EH (cell line): ENCODE measurements at places on chromosomes 4 and X.

GRCh38 chr4:9971711-9972110 lies 49.6 kb downstream of the SLC2A9 start:
- no peak for DNase-seq

- DNase-seq: peak; percentile 80
Measured at GRCh38 chrX:39957816-39958566, 139.8 kb downstream of the BCOR start.

DNA sequence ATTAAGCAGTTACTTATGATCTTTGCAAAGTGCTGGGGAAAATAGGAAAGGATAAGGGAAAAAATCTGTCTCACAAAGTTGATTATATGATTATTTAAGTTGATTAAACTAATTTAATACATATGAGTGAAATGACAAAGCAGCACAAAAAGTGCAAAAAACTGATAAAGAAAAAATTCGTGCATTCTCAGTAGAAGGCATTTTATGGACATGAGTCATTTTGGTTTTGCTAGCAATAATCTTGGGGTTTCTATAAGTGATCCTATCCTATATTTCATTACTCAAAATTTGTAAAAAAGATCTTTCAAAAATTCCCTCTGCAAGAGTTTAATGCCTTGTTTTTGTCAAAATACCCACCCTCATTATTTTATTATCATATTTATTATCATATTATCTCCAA lies 224.2 kb upstream of the ANXA10 start:
- DNase-seq: no peak

- DNase-seq: no peak
Measured at GRCh38 chr4:140870427-140870826, 114.2 kb upstream of the TBC1D9 start.

DNA sequence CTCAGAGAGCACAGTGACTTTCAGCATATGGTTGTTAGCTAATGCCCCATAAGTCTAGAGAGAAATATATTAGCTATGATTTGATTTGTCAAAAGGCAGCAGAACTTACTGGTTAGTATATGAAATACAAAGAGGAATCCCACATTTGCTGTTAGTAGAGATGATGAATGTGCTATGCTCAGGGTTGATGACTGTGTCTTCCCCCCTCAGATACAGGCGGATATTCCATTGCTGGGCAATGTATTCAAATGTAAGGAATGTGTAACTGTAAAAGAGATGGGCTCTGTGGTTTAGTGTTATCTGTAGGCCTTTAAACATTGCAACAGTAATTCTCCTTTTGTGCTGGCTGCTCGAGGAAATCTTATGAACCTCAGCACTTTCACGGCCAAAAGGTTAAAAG lies 528.9 kb upstream of the ARX start:
- no peak for DNase-seq

GRCh38 chr4:84530871-84531270 lies 31.8 kb upstream of the NKX6-1 start:
- DNase-seq: peak; percentile 40

DNA sequence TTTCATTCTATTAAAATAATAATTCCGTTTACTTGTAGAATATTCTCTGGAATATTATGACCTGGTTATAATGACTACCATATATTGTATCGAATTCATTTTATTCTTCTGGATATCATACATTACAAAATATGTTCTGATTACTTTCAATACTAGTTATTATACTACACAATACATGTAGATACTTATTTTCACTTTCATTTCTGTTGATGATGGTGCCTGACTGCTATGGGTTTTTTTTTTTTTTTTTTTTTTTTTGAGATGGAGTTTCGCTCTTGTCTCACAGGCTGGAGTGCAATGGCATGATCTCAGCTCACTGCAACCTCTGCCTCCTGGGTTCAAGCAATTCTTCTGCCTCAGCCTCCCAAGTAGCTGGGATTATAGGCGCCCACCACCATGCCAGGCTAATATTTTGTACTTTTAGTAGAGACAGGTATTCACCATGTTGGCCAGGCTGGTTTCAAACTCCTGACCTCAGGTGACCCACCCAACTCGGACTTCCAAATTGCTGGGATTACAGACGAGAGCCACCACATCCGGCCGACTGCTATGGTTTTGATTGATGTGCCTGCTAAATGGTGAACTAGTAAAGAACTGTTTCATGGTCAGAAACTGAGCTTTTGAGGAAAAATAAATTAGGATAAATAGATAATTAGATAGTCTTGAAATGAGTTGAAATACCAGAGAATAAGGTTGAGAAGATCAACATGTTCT lies 39.5 kb downstream of the PCDH10 start:
- DNase-seq: no peak
